ENCODE measurements at places on chromosomes 4 and X.

- no peak for DNase-seq
These were observed 181.3 kb upstream of the STK26 start for GRCh38 chrX:131841496-131842437.

DNA sequence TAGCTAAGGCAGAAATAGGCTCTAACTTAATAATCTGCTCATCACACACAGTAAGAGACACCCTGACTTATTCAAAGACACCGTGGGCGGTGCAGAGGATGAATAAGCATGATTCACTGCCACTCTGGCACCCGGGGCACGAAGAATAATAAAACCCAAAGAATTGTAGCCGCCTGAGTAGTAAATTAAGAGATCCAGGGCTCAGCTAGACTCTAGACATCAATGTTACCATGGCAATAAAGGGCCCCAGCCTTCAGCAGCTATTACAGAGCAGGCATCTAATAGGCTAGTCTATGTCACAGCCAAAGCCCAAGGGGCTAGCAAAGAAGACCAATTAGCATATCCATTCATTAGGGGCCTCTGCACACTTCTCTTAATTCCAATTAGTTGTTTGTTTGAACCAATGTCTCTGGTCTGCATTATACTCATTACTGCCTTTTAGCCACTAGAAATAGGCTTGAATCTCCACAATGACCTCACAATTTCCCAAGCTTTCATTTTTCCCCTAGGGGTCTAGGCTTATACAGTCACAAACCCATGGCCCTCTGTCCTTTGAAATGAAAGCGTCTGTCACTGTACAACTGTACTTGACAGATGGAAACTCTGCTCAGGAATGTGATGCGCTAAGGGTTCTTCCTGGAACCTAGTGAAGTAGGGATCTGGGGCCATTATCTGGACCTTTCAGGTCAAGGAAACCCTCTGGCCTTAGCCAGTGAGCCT lies 3.0 kb upstream of the ATP1B4 start:
- no peak for DNase-seq

- DNase-seq: no peak
These were observed 104.9 kb downstream of the ARHGAP10 start for GRCh38 chr4:147836807-147837206.

- no peak for DNase-seq
These were observed 60.8 kb upstream of the FMR1 start for GRCh38 chrX:147850875-147851274.

- DNase-seq: no peak
These were observed 24.0 kb downstream of the DOCK11 start for GRCh38 chrX:118519411-118520215.

DNA sequence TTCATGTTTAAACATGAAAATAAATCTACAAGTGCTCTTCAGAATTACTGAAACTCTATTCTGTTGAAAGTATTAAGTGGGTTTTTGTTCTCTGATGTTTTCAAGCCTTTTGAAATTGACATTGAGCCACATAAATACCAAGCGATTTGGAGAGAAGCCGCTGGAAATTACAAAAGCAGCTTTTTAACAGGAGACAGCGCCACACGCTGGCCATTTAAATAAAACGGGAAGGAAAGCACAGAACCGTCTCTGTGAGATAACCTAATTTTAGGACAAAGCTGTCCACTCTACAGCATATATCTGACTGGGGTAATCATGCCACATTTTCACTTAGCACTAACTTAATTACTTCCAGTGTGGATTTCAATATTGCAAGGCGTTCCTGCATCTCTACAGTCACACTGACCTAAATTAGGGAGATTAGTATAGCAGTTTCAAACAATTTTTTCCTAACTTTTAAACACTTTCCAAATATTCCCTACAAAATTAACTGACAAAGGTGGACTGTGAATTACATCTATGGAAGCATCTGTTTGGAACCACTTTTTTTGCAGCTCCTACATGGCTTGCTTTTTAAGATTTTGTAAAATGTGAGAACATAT lies 6.8 kb upstream of the ANOS1 start:
- DNase-seq: peak; percentile 5

DNA sequence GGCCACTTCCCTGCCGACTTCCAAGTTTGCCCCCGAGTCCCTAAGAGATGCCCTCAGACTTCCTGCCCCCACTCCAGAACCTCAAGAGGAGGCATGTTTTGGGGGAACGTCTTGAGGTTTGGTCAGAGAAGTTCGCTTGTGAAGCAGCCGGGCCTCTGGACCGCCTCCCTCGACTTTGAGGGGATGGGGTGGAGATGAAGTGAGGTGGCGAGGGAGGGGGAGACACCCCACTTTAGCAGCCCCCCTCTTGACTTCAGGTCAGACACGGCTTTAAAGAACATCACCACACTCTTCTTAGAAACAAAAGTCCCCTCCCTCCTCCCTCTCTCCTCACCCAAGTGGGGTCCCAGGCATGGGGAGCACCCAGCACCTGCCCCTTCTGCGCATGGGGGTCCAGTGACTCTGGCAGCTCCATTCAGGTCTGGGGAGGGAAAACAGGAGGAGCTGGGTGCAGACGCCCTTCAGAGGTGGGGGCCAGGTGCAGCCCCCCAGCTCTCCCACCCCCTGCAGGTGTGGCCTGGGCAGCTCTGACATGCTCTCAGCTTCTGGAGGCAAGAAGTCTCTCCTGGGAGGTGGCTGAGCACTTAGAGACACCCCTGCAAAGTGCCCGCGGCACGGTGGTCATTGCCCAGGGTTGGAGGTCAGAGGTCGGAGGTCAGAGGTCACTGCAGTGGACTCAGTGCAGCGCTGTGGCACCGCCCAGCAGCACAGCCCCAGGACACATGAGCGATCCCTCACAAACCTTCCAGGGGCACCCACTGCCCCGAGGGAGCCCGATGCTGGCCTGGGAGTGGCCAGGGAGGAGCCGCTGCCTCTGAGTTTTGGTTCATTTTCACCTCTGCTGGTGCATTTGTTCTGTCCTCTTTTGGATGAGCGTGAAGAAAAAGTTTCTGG lies 108.8 kb downstream of the CPZ start:
- DNase-seq: no peak

- DNase-seq: no peak
These were observed 95.4 kb downstream of the SLC2A9 start for GRCh38 chr4:9925750-9926439.

DNA sequence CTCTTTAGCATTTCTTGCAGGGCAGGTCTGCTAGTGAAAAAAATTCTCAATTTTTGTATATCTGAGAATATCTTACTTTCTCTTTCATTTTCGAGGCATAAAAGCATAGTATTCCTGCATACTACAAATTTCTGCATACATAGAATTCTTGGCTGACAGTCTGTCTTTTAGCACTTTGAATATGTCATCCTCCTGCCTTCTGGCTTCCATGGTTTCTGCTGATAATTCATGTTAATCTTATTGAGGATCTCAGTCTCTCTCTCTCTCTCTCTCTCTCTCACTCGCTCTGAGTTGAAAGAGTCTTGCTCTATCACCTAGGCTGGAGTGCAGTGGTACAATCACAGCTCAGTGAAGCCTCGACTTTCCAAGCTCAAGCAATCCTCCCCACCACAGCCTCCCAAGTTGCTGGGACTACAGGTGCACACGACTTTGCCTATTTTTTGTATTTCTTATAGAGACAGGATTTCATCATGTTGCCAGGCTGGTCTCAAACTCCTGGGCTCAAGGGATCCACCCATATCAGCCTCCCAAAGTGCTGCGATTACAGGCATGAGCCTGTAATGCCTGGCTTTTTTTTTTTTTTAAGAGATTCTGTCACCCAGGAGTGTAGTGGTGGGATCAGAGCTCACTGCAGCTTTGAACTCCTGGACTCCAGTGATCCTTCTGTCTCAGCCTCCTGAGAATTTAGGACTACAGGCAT lies 161.3 kb downstream of the FNIP2 start:
- no peak for DNase-seq

GRCh38 chrX:290476-291166 lies 9.4 kb downstream of the PLCXD1 start:
- no peak for DNase-seq

DNA sequence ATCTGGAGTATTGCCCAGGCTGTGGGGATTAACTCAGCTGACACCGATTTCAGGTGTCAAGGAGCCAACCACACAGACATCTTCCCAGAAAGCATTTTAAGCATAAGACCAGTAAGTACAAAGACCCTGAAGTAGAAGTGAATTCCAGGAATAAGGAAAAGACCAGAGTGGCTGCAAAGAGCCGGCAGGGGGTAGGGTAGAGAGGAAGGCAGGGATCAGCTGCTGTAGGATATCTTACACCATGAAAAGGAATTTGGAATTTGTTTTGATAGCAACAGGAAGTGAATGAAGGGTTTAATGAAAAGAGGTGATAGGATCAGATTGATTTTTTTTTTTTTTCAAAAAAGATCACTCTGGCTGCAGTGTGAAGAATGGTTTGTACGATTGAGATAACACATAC lies 113.6 kb upstream of the PPARGC1A start:
- DNase-seq: no peak

DNA sequence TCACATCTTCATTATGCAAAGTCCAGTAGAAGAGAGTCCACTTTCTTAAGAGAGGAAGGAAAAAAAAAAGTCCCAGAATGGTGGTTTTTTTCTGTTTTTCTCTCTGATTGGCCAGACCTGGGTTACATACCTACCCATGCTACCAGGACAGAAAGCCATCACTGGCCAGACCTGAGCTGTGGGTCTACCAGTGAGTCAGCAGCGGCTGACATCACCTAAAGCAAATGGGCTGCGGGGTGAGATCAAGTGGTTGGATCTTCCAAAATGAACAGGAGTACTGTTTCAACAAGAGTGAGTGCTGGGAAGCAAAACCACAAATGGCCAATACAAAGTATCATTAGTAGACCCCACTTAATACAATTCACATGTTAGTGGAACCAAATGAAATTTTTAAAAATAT lies 1.6 kb upstream of the NDST3 start:
- DNase-seq: no peak

DNA sequence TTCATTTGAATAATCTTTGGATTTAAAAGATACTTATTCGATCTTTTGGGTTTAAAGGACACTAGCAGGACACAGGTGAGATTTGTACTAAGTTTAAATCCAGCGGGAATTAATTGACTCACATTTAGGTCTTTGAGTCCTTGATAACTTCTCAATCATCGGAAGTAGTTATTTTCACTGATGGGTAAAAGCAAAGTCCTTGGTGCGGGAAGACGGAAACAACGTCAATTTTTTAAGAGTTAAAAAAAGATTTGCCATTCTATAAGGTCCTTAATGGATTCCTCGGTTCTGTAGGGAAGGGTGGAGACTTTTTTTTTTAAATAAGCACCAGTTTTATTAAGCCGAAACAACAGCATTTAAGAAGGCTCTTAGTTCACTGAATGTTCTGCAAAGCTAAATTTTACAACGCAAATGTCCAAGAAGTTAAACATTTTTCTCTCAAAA lies 2.9 kb downstream of the TMSB4X start:
- DNase-seq: no peak

GRCh38 chrX:113747274-113747973 lies 836.5 kb upstream of the HTR2C start:
- DNase-seq: no peak

- no peak for DNase-seq
These were observed 82.8 kb downstream of the PDGFC start for GRCh38 chr4:156888762-156889161.

GRCh38 chrX:131792789-131793462 lies 230.2 kb upstream of the STK26 start:
- no peak for DNase-seq

DNA sequence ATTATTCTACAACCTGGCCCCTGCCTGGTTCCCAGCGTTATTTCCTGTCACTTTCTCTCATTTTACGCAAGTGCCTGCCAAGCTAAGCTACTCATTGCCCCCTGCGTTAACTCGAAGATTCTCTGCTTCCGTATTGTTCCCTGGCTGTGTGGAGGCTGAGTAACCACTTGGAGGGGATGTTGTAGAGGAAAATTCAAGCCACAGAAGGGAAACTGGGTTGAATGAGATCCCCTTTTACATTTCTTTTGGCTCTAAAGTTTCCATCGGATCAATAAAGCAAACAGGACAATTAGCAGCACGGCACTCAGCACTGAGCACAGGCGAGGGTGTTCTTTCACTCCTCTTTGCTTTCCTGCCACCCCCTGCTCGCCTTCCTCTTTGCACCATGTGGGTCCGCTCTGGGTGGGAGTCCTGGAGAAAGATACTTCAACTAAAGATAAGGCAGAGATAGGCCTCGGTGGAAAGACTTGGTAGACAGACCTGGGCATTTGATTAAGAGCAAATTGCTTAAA lies 4.2 kb upstream of the TMSB4X start:
- DNase-seq: no peak

- DNase-seq: no peak
These were observed 8.2 kb downstream of the GRPEL1 start for GRCh38 chr4:7059662-7060061.

GRCh38 chrX:37380924-37381323 lies 31.8 kb downstream of the PRRG1 start:
- no peak for DNase-seq

DNA sequence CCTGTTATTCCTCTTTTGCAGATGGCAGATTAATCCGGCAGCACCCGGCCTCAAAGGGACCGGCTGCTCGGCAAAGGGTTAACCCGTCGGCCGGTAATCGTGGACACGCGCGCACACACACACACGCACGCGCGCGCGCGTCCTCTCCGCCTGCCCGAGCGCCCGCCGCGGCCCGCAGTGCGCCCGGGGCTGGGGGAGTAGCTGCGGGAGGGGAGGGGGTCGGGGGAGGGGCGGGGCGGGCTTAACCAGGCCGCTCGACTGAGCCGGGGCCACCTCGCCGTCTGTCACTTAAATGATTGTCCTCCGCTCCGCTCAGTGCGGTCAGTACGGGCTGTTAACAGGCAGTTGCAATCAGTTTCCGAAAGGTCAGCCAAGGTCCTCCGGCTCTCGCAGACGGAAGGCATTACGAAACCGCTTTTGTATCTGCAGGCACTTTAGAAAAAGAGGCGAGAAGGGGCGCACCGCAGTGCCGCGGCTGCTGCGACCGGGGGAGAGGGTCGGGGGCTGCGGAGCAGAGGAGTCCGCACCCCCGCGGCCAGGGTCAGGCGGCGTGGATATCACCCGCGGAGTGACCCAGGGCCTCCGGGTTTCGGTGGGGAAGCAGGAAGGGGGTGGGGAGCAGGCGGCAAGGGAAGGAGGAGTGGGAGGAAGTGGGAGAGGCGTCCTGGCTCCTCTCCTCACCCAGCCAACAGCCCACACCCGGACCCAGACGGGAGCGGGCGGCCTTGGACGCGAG lies 57.3 kb upstream of the BCOR start:
- peak; percentile 54 for DNase-seq

- DNase-seq: peak; percentile 8
These were observed 1.7 kb downstream of the PHF8 start for GRCh38 chrX:54042609-54043021.
